ENCODE measurements at places on chromosomes 2 and 18. TPM values are rescaled to one million over a fixed set of nuclear protein-coding genes. Genes with fewer than 3 reads are reported as not detected.

DNA sequence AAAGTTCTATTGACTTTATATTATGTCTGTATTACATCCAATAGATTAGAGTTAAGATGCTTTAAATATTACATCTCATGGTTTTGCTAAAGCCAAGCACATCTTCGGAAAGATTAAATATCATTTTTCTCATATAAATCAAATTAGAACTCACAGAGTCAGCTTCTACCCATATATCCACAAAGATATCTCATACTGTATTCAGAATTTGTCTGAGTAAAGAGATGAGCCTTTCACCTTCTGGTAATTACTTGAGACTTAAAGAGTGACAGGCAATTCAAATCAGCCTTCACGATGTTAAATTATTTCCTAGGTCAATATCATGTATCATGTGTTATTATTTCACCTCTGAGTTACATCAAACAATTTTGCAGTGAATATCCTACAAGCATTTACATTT, 13.0 kb downstream of the CCDC178 start:
- DNase-seq: no peak

- peak; percentile 88 for DNase-seq
Measured at GRCh38 chr2:10497797-10498251, 49.7 kb upstream of the ODC1 start.

DNA sequence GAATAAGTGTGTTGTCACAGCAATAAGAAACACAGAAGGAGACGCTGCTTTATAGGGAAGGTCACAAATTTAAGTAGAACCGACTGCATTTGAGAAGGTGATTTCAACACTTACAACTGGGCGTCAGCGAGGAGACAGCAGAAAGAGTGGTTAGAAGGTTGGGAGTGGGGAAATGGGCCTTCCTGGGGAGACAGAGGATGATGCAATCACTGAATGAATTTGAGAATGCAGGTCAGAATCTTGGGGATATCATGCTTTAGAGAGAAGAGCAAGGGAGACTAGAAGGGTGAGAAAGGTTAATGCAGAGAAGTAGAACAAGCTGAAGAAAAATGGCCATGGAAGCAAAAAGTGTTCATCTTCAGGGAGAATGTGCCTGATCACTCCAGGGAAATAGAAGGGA, 616.1 kb upstream of the FAM98A start:
- no peak for DNase-seq

GRCh38 chr2:45637440-45637839, 14.0 kb upstream of the PRKCE start:
- no peak for DNase-seq

DNA sequence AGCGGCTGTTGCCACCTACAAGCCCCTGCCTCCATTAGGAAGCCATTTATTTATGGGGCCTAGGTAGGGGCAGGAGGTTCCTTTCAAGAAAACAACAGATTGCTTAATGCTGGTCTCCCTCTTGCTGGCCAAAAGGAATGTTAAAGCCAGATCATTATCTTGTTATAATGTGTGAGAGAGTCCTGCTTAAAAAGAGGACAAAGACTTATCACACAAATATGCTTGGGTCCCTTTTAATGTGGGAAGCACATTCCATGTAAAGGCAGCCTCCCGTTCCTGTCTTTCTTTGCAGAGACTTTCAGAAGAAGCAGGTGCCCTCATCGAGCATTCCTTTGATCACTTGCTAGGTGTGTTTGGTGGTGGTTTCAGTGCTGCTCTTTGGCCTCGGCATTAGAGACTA, 76.4 kb downstream of the AGAP1 start:
- no peak for DNase-seq

DNA sequence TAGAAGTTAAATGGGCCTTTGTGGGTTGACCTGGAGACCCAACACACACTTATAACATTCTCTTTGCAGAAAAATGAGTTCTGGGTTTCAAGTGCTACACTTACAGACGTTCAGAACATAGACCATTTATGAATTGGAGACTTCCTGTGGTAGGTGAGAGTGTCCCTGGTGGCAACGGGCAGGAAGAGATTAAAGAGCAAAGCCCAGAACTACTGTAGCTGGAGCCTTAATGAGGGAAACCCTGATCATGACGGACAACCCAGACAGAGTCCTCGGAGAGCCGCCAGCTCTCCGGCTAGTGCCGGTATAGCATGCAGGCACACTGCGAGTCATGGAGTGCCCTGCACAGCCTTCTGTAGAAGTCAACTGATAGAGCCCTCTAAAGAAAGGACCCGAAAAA, 44.5 kb upstream of the RMDN2 start:
- no peak for DNase-seq

- DNase-seq: no peak
Measured at GRCh38 chr2:12330916-12331315, 385.8 kb upstream of the TRIB2 start.

GRCh38 chr2:127085317-127085681, 21.7 kb downstream of the BIN1 start:
- DNase-seq: no peak

GRCh38 chr2:70477441-70477844, 76.2 kb downstream of the TGFA start:
- DNase-seq: peak; percentile 45

- DNase-seq: peak; percentile 25
Measured at GRCh38 chr2:6780765-6781274, 84.9 kb downstream of the CMPK2 start.

- DNase-seq: no peak
Measured at GRCh38 chr18:72830109-72830508, 37.7 kb downstream of the NETO1 start.

GRCh38 chr2:134275058-134275862, 21.4 kb downstream of the MGAT5 start:
- DNase-seq: no peak

DNA sequence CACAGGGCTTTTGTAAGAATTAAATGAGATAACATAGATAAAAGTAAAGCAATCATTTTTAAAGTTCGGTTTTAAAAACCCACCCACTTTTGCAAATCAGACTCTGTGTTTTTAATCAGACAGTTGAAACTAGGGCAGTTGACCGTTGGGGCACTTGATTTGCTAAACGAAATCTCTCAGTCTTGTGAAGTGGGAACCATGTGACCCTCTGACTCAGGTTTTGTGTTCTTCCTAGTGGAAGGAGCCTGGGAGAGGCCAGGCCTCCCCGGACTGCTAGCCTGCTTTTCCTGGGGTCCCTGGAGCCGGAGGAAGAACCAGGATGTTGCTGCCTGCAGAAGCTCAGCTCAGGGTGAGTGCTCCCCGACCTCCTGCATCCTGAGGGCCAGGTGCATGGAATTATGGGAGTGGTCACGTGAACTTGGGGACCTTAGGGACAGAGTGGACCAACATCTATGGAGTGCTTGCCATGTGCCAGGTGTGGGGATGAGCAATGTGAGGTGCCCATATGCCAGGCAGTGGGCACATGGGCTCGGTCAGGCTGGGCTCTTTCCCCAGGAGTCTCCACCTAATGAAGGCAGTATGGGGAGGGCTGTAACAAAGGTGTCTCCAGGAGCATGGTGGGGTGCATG, 3.9 kb downstream of the C2orf72 start:
- DNase-seq: no peak

DNA sequence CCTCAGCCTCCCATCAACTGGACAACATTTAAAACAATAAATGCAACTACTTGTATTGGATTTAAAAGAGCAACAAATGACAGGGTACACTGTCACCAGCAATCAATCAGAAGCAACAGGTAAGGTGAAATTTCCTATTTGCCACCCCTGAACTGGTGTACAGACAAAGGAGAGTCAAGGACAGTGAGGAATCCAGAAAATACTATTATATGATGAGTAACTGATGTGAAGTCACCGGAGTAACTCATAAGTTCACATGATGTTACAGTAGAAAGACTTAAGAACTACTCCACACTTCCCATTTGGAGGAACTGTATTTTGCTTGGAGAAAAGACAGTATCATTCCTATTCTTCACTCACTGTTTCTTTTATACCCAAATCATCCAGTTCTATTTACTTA, 4.1 kb upstream of the STAT1 start:
- no peak for DNase-seq

- peak; percentile 46 for DNase-seq
Measured at GRCh38 chr2:46848447-46848846, 67.2 kb downstream of the MCFD2 start.

DNA sequence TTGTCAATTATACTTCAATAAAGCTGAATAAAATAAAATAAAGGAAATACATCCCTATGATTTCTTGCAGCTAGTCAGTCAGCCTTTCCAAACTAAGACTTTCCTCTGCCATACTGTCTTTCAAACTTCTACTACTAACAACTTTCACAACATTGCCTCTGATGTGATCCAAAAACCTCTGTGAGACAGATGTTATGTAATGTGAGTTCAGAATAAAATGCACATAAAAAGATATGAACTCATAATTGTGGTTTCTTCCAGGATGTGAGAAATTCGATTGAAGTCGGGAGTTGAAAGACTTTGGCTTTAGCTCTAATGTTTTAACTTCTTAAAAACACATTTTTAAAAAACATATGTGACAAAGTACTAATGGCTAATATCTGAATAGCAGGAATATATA, 98.7 kb downstream of the PIGN start:
- no peak for DNase-seq

- DNase-seq: no peak
Measured at GRCh38 chr18:30044496-30044895, 998.0 kb downstream of the DSC3 start.

GRCh38 chr2:63050334-63051041, at the start of gene OTX1:
Gene OTX1 (plus strand): TSS chr2:63050830. CDS start chr2:63052991, 2,161 bp downstream.
- peak; percentile 80 for DNase-seq

GRCh38 chr18:13461936-13462335, 243.4 kb downstream of the LDLRAD4 start:
- DNase-seq: no peak

GRCh38 chr2:241482126-241482955, 26.0 kb downstream of the STK25 start:
- no peak for DNase-seq

GRCh38 chr2:113755035-113755834, 1.2 kb downstream of the SLC35F5 start:
- no peak for DNase-seq

DNA sequence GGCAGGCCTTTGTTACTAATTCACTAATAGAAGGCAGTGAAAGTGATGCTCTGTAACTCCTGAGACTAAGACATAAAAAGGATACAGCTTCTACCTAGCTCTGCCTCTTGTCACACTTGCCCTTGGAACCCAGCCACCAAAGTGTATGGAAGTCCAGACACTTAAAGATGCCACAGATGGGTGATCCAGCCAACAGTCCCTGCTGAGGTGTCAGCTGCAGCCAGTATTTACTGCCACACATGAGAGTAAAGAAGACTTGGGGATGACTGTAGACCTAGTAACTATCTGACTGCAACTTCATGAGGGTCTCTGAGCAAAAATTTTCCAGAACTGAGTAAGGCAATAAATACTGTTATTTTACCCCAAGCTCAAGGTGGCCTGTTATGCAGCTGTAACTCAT, 8.8 kb downstream of the IMMT start:
- DNase-seq: no peak

DNA sequence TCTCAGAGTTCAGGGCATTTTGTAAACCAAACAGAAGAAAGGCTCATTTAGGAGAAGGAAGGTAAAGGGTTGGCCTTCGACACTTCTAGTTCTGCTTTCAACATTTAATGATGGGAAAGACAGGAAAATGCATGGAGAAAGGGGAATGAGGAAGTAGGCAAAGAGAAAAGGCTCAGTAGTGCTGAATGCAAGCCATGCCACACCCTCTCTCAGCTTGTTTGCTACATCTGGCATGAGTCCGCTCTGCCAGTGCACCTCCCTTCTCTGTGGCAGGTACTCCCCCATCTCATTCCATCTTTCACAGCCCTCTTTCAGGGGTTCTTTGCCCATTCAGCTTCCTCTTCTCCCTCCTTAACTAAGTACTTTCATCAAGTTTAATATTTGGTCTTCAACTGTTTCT, 120.9 kb upstream of the ITGB6 start:
- DNase-seq: peak; percentile 65

GRCh38 chr2:97774425-97774824, 61.0 kb downstream of the ZAP70 start:
- no peak for DNase-seq

DNA sequence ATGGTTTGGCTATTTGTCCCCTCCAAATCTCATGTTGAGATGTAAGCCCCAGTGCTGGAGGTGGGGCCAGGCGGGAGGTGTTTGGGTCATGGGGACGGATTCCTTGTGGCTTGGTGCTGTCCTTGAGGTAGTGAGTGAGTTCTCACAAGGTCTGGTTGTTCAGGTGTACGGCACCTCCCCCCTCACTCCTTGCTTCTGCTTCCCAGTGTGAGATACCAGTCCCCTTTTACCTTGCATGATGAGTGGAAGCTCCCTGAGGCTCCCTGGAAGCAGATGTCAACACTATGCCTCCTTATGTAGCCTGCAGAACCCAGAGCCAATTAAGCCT, 232.6 kb downstream of the LDLRAD4 start:
- no peak for DNase-seq

Gene TTLL4
- total RNA-seq: 23.8 TPM

Gene UGT1A4
- total RNA-seq: 7.0 TPM

Gene LDLRAD4
- 37.4 TPM for total RNA-seq

Gene IL1B
- total RNA-seq: 4.2 TPM

Data from mucosa of descending colon (tissue), 3 donors.